GM12891 (cell line): ENCODE measurements at places on chromosomes 12 and 14.

DNA sequence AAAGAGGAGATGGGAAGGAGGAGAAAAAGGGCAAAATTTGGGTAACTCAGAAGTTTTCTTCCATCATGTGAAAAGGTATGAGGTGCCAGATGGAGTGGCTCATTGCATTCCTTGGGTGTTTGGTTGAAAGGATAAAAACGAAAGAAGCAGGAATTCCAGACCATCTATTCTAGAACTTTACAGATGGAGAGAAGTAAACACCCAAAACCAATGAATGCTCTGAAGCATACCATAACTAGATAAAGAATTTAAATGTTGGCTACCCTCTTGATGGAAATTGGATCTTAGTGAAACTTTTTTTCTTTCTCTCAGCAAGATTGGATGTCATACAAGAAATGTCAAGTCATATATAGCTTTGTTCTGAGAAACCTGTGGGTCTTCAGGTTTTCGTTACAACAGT lies 175.6 kb upstream of the FAR2 start:
- no peak for DNase-seq

DNA sequence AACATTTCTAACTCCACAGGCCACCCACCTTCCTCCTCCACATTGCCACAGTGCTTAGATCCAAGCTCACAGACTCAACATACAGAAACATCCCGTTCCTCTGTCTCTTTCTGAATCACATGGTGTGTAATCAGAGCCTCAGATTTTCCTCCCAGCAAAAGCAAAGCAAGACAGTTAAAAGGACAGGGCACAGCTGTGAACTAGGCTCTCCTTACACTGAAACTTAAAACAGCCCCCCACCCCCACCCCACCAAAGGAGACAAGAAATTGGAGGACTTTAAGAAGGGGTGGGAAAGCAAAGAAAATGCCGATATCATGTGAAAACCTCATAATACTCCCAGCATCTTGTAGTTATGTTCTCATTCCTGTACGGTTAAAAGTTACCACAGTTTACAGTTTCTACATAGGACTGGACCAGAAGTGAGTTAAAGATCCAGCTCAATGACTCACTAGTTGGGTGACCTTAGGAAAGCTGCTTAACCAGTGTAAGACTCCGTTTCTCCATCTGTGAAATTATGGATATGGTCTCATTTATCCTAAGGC lies 4.8 kb downstream of the YBX3 start:
- no peak for DNase-seq

DNA sequence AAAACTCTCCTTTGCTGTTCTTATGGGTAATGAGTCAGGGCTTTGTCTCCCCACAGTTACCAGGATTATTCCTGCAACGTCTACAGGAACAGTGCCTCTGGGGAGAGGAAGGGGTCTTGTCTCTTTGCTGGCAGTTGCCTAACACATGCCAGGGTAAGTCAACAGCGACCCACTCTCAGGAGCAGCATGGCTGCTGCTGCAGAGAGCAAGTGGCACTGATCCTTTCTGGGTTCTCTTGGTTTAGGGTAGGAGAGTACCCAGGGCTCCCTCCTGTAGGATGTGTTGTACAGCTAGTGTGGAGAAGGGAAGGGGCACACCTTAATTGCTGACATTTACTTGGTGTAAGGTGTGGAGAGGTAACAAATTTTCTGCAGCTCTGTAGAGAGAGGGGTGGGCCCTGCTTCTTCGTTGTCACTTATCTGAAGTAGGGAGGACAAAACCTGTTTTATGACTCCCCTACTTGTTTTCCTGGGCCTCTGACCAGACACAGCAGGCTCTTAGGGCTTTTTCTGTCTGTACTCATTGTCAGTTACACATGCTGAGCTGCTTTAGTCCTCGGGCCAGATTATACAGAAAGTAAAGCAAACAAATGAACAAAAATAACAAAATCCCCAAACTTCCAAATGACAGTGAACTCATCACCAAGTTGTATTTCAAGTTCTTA lies 168.2 kb downstream of the ACSS3 start:
- no peak for DNase-seq

DNA sequence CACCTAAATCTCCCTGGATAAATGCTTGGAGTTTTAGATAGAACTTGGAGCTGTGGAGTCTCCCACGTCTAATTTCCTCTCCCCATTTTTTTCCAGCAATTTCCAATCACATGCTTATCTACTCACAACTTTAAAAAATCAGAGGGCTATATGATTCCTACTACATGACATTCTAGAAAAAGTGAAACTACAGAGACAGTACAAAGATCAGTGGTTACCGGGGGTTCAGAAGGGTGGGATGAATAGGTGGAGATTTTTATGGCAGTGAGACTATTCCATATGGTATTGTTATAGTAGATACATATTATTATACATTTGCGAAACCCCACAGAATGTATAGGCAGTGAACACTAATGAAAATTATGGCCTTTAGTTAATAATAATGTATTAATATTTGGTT lies 35.5 kb downstream of the ATF7 start:
- DNase-seq = no peak

GRCh38 chr12:88303335-88303734 lies 161.2 kb downstream of the TMTC3 start:
- DNase-seq = no peak

DNA sequence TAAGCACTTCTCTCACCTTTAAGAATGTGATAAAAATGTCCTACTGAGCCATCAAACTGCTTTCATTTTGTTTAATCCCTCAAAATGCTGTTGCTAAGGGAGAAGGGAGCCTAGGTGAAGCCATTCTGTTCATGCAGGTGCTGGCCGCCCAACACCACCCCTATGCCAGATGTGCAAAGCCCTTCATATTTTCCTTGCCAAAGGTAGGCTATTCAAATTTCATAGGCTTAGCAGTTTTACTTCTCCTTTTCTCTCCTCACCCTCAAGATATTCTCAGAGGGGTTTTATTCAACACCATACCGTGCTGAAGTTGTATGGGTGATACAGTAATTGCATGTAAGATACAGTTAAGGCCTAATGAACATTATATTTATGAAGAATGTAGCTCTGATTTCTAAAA lies 461.7 kb downstream of the GXYLT1 start:
- no peak for DNase-seq

DNA sequence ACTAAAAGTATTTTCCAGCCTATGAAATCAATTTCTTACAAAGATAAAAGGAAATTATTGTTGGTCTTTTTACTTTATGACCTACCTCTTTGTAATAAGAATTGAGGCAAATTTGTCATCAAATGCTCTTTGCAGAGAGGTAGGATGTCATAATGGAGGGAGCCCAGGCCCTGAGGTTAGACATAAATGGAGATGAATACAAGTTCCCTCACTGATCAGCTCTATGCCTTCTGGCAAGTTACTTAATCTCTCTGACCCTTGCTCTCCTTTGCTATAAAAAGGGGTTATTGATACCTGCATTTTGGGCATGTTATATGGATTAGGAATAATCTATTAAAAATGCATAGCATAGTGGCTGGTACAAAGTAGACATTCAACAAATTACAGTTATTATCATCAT lies 146.9 kb upstream of the KRR1 start:
- no peak for DNase-seq

DNA sequence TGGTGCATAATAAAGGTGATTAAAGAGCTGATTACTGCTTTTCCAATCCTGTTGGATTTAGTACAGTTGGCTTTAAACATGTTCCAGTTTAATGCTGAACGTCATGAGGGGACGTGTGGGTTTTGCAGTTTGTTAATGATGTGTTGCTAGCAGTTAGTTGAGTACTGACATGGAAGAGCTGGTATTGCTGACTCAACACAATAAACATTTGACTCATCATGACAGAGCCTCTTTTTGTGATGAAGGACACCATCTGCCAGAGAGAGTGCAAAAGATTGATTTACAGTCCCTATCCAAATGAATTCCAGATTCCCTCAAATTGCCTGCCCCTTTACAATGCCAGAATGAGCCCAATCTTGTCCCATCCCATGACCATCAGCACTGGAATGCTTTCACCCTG lies 346.2 kb upstream of the PRICKLE1 start:
- DNase-seq = no peak

- no peak for DNase-seq
Observed at GRCh38 chr12:91778091-91778832, 367.4 kb downstream of the BTG1 start.

DNA sequence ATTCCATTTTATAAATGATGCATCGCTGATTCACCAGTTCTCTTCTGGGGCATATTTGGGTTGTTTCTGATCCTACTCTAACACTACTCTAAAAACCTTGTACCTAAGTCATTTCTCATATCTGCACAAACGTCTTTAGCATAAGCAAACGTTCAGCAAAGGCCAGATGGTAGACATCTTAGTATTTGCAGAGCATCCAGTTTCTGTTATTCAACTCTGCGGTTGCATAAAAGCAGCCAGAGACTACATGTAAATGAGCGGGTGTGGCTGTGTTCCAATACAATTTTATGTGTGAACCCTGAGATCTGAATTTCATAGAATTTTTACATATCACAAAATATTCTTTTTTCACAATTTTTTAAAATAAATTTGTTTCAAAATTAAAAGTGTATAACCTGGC lies 22.8 kb upstream of the MMP17 start:
- DNase-seq = no peak

GRCh38 chr14:102668291-102668873 lies 75.9 kb downstream of the RCOR1 start:
- DNase-seq = no peak

DNA sequence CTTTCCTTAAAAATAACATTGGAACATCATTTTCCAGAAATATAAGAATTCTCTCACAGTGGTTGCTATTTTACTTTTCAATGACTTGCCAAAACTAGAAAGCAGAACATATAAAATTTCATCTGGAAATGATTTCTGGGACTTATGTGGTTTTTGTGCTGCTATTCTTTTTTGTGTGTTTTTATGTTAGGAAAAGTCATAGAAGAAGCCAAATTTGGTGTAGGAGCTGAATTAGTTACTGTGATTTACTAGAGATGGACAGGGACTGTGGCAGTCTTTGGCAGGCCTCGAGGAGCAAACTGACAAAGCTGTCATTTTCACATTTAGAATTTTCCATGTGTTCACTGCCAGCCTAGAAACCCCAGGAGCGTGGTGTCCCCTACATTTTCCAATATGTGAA lies 38.3 kb upstream of the LDHB start:
- no peak for DNase-seq

- no peak for DNase-seq
Observed at GRCh38 chr14:104049576-104050240, 35.8 kb upstream of the ASPG start.

- DNase-seq = no peak
Observed at GRCh38 chr12:65614259-65614889, 209.9 kb upstream of the HMGA2 start.

GRCh38 chr12:63815482-63815852 lies 29.0 kb upstream of the SRGAP1 start:
- no peak for DNase-seq

GRCh38 chr14:100816950-100817901 lies 8.7 kb upstream of the MEG3 start:
- no peak for DNase-seq

- DNase-seq = no peak
Observed at GRCh38 chr12:15787778-15788177, 1.4 kb downstream of the EPS8 start.

- DNase-seq = no peak
Observed at GRCh38 chr12:59383079-59383822, 212.6 kb upstream of the SLC16A7 start.

GRCh38 chr12:108694812-108695278 lies 36.5 kb downstream of the CORO1C start:
- DNase-seq = no peak

- DNase-seq = no peak
Observed at GRCh38 chr12:66667906-66668305, 11.0 kb downstream of the GRIP1 start.

DNA sequence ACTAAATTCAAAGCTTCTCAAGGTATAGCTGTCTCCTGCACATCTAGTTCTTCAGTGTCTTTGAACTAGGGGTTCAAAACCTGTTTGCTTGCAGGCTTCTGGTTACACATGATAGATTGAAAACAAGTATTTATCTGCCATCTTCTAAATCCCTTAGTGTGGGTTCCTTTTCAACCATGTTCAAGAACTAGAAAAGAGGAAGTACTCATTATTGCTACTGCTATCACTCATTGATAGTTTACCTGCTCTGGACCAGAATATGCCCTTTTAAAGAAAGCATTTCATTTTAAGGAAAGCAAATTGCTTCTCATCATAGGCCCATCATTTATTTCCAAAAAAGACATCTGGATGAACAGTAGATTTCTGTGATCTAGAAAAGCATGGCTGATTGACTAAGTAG lies 37.1 kb upstream of the VSX2 start:
- no peak for DNase-seq

- DNase-seq = no peak
Observed at GRCh38 chr14:77177702-77178101, 3.9 kb upstream of the TMEM63C start.

DNA sequence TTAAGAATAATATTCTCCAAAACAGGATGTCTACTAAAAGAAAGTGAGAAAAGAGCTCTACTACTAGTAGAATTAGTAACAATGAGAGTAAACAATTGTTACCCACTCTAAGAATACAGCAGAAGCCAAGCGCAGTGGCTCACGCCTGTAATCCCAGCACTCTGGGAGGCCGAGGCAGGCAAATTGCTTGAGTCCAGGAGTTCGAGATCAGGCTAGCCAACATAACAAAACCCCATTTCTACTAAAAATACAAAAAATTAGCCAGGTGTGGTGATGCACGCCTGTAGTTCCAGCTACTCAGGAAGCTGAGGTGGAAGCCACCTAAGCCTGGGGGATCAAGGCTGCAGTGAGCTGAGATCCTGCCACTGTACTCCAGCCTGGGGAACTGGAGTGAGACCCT lies 4.7 kb downstream of the DNAJC14 start:
- no peak for DNase-seq

GRCh38 chr12:54296393-54297099 lies 4.3 kb downstream of the NFE2 start:
- DNase-seq = no peak

DNA sequence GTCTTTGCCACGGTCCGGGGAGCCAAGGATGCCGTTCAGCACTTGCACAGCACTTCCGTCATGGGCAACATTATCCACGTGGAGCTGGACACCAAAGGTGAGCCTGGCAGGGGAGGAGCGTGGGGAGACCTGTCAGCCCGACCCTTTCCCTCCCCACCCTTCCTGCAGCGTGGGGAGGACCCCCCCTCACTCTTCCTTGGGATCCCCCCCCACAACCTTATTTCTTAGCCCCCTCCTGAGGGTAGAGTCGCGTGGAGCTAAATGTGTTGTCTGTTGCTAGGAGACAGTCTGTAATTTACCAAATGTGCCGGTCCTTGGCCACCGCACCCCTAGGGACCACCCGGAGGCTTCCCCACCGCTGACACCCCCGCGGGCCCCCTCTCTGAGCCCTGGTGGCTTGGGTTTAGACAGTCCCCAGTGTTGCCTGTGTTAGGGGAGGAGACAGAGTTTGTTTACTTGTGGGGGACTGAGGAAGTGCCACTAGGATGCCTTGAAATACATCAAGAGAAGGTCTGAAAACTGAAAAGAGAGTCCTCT lies 2.3 kb downstream of the SETD1B start:
- DNase-seq = no peak

- no peak for DNase-seq
Observed at GRCh38 chr14:20001863-20002262, at the start of gene OR4Q2. OR4Q2 (plus strand) TSS chr14:20002163.

GRCh38 chr12:121561009-121561395 lies 19.8 kb downstream of the KDM2B start:
- no peak for DNase-seq
